ENCODE measurements at places on chromosomes 6 and 20. TPM values are rescaled to one million over a fixed set of nuclear protein-coding genes. Genes with fewer than 3 reads are reported as not detected.
A peak's percentile ranks its signal among the peaks of the same experiment; 100 is the strongest.

- no peak for DNase-seq
Measured at GRCh38 chr20:4962241-4962855, 39.0 kb downstream of the SLC23A2 start.

DNA sequence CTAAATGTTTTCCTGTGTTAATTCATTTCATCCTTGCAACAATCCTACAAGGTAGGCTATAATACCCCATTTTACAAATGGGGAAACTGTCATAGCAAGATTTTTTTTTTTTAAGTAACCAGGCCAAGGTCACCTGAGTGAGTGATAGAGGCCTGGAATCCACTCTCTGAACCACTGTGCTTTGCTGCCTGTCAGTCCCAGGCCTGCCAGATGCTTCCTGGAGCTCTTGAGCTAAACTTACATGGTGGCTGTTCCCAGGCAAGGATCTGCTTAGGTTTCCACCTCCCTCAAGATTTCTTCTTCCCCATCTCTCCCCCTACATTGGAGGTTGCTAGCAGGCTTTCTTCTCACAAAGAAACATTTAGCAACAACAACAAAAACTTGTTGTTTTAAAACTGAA is 32.7 kb upstream of the RNF8 start:
- DNase-seq: no peak

DNA sequence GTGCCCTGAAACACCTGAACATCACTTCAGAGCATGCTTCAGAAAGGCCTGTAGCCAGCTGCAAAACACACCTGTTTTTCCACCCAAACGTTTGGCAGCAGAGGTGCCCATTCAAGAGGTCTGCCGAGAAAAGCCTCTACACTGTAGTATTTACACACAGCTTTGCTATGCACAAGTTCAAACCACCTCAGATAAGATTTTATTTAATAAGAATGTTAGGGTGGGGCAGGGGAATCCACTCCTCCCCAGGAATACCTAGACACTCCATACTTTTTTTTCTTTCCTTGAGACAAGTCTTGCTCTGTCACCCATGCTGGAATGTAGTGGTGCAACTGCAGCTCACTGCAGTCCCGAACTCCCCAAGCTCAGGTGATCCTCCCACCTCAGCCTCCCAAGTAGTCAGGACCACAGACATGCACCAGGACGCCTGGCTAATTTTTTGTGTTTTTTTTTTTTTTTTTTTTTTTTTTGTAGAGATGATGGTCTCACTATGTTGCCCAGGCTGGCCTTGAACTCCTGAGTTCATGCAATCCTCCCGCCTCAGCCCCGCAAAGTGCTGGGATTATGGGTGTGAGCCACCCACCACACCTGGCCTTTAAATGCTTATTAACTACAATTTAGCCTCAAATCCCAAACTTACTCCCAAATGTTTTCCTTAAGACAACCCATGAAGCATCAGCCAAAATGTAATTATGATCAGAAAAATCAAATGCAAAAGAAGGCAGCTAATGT is 9.7 kb downstream of the MRPL14 start:
- no peak for DNase-seq

DNA sequence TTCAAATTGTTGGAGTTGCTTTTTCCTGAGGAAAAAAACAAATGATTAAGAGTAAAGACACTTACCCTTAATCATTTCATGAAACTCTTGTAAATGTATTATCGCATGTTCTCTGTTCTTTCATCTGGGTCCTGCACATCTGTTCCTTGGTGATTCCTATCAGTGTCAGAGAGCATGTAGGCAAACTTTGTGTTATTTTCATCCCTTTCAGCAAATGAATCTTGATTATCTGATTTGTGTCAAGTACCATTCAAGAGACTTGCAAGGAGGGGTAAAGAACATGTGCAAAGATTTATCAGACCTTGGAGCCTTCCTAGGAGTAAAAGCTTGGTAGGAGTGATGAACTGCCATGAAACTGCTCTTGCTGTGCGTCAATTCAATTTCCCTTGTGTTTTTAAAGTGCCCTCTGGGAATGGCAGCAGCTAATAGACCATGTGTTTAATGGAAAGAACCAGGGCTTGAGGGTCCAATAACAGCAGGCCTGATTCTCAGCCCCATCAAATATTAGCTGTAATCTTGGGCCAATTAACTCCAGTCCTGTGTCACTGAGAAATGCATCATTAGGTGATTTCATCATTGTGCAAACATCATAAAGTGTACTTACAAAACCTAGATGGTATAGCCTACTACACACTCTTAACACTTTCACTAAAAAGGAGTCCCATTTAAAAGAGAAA is 118.9 kb upstream of the CEP85L start:
- no peak for DNase-seq

- DNase-seq: no peak
Measured at GRCh38 chr6:101163611-101164010, 229.9 kb upstream of the GRIK2 start.

- DNase-seq: no peak
Measured at GRCh38 chr20:45432294-45432693, 16.4 kb downstream of the PIGT start.

DNA sequence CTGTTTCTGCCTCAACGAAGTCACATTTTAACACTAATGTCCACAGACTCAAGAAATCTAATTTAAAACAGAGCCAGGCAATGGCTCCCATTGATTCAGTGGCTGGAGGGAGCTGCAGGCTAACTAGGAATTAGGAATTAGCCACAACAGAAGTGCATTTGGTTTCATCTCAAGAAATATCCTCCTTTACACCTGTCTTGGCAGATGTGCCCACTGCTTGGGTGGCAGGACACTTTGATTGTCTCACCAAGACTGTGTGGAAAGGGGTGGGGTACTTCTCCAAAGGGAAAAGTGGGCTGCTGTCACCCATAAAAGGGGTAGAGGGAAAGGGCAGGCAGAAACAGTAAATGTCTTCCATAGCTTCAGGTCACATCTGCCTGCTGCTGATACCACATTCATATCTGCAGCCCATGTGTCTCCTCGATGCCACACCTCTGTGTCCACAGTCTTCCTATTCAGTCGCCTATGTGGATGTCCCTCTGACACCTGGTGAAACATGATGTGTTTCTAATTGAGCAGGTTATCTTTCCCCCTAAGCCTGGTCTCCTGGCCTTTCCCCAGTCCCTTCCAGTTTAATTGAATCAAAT is 10.9 kb upstream of the OSER1 start:
- no peak for DNase-seq

DNA sequence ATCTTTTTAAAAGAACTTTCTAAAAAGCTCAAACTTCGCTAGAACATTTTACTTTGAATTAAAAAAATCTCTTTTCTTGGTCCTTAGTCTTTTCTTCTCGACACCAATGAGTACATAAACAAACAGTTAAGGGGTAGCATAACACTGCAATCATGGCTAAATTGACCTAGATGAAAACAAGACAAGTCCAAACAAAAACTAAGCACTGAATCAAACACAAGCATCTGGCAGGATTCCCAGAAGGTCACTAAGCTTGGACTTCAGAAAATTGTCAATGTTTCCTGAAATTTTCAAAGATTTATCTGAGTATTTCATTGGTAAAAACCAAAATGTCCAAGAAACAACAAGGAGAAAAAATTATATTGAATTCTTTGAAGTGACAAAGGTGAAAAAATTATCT is 5.0 kb downstream of the COL21A1 start:
- no peak for DNase-seq

- DNase-seq: no peak
Measured at GRCh38 chr6:169489563-169490245, 212.1 kb downstream of the WDR27 start.

- DNase-seq: no peak
Measured at GRCh38 chr6:46720401-46720800, 14.8 kb downstream of the PLA2G7 start.

- no peak for DNase-seq
Measured at GRCh38 chr6:87382861-87383260, 24.9 kb upstream of the CFAP206 start.

DNA sequence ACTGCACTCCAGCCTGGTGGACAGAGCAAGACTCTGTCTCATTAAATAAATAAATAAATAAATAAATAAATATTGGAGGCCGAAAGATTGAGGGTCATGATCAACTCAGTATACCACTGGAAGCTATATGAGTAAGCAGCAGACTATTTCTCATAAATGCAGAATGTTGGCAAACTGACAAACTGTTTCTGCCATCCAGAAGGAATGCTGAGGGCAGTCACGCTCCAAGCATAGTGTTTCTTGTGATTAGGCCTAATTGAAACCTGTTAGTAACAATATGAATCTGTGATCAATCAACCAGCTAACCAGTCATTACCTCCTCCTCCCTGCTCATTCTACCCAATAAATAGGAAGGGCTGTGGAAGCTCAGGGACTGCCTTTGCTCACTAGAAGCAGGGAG is 15.2 kb upstream of the KCNK15 start:
- DNase-seq: no peak

DNA sequence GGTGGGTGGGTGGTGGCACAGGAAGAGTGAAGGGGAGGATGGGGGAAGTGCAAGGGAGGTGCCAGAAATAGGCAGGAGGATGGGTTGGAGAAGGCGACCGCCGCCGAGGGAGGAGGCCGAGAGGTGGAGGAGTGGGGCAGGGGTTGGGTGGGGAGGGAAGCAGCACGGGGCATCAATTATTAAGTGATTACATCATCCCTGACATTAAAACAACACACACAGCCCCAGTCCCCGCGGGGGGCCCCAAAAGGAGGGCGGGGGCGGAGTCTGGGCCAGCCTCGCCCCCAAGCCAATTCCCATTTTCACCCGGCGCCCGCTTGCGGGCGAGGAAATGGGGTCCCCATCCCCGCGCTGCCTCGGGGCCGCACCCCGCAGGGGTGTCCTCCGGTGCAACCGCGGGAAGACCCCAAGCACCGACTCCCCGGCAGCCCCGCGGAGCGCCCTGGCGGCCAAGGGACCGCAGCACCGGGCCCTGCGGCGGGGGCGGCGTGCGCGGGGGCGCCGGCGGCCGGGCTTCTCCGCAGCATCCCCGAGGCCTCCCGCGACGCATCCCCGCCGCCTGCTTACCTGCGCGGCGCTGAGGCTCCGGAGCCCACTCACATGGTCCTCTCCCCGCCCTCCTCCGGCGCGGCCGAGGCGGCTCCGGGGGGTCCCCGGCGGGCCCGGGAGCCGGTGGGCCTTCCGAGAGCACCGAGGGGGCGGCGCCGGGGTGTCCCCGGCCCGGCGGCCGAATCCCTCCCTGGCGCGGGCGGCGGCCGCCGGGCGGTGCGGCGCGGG is 663 bp downstream of the FYN start:
- peak; percentile 59 for DNase-seq

DNA sequence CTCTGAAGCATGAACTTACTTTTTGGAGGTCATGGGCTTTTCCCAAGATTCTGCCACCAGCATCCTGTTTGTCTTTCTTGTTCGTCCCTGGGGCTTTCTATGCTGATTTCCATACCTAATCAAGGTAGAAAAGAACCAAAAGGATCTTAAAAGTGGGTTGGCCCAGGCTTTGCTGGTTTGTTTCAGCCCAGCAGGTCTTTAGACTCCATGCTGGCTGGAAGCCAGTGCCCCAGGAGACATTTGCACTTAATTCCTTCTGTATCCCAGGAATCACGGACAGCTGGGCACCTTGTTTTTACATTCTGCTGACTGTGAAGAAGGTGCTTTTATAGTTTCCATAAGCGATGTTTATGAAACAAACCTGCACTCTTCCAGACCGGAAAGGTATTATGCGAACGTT is 195.9 kb downstream of the CDH4 start:
- DNase-seq: no peak

Gene TRIM10
- 0.22 TPM for total RNA-seq

Gene THBD
- total RNA-seq: 0.34 TPM

Gene MCHR2
- total RNA-seq: not detected

Gene ILRUN
- total RNA-seq: 63.9 TPM

Gene IRAK1BP1
- 6.1 TPM for total RNA-seq

Gene SLC12A5
- total RNA-seq: 6.6 TPM

Gene SLC35F1
- 11.0 TPM for total RNA-seq

Gene HLA-DOA
- 13.6 TPM for total RNA-seq

Gene SAMD10
- 4.6 TPM for total RNA-seq

Gene STK38
- 13.3 TPM for total RNA-seq

Gene GPR63
- 7.8 TPM for total RNA-seq

Gene REM1
- not detected for total RNA-seq
